ENCODE measurements at places on chromosomes 1 and 21.

DNA sequence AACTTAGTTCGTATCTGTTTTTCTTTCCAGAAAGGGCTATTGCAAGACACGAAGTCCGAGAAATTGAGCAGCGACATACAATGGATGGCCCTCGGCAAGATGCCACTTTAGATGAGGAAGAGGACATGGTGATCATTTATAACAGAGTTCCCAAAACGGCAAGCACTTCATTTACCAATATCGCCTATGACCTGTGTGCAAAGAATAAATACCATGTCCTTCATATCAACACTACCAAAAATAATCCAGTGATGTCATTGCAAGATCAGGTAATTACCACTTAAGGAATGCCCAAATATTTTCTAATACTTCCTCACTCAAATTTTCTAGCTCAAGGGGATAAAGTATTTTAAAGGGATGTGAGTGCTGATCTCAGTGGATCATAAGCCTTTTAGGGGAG lies 158.5 kb downstream of the HS2ST1 start:
- no peak for DNase-seq

- no peak for DNase-seq
These were observed 324.6 kb downstream of the CAMTA1 start for GRCh38 chr1:7109901-7110300.

GRCh38 chr1:61043010-61043820 lies 39.1 kb upstream of the NFIA start:
- DNase-seq, result peak; percentile 91

DNA sequence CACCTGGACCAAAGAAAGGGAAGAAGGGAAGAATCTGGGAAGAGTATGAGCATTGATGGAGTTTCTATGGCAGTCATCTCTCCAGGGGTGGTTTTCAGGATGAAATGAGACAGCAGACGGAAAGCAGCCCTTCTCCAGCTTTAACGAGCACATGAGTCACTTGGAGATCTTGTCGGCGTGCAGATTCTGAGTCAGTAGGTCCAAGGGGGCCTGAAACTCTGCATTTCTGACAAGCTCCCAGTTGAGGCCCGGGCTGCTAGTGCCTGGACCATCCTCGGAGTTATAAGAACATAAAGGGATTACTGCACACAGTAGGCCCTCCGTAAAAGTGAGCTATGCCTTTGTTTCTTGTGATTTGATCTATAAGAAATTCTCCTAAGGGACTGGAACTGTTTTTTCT lies 17.6 kb downstream of the HSPG2 start:
- DNase-seq, result no peak

DNA sequence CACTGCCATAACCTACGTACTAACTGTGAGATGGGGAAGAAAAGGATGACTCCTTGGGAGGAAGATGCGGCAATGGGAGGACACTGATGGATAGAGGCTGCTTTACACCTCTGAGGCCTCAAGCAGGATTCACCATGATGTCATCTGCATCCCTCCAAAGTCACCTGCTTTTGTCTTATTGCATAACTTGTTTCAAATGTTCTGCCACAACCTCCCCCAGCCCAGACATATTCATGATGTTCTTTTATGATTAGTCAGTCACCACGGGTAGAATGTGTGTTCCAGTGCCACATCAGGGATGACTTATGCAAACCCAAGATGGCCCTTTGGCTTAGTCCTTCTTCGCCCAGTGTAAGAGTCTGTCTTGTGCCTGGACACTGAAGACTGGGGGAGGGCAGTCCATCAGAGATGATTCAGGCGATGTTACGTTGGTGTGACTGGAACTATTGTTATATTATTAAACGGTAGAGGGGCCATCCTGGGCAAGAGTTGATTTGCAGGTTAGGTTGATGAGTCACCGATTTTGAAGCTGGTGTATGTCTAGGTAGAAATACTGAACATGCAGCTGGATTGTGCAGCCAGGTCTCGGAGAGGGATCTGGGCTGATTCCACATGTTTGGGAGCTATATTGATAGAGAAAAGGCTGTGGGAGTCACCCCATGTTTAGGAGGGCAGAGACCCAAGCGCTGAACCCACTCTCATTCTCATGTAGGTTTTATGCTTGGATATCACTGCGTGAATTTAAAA lies 32.6 kb downstream of the RYR2 start:
- no peak for DNase-seq

DNA sequence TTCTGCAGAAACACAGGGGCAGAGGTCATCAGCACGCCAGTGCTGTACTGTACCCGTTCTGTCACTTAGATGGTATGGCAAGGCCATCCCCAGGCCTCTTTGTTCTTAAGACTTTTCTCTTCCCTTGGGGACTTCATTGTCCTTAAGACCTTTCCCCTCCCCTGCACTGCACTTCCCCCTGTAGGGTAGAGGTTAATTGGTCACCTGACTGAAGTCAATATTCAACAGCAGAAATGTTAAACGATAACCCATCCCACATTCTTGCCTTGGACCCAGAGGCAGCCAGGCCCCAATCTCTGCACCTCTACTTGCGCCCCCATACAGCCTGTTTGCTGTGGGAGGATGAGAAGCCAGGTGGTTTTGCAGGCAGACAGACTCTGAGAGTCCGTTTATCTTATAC lies 10.2 kb downstream of the PHGDH start:
- DNase-seq, result no peak

DNA sequence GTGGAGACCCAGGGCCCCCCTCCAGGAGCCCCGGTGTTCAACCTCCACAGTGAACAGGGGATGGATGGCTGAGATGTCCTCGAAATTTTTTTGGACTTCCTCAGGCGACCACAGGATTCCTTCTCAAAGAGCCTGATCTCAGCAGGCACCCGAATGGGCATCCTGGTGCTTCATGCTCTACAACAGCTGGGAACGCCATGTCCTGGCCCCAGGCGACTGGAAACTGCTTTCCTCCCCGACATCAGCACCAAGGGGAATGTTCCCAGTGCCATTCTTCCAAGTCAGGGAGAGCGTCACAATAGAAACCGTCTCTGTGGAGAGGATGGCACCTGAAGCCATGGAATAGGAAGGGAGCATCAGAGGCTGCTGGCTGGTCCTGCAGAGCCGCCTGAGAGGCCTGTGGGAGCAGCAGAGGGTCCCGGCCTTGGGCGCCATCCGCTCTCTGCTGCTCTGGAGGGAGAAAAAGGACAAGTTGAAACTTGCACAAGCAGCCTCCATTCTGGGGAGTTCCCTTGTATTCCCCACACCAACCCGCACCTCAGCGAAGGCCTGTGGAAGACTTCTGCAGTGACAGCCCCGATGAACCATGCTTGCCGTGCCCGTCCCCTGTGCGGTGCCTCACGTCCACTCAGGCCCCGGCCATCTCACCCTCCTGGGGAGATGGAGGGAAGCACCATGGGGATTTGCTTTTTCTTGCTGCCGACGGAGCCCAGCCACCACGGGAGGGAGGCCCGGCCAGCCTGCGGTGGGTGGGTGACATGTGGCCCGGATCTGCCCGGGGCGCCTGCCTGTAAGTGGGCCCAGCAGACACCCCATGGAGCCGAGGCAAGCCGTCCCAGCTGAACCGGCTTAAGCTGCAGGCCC lies 2.3 kb upstream of the ADARB1 start:
- peak; percentile 42 for DNase-seq

GRCh38 chr1:12593621-12594066 lies 24.4 kb downstream of the DHRS3 start:
- DNase-seq, result no peak

DNA sequence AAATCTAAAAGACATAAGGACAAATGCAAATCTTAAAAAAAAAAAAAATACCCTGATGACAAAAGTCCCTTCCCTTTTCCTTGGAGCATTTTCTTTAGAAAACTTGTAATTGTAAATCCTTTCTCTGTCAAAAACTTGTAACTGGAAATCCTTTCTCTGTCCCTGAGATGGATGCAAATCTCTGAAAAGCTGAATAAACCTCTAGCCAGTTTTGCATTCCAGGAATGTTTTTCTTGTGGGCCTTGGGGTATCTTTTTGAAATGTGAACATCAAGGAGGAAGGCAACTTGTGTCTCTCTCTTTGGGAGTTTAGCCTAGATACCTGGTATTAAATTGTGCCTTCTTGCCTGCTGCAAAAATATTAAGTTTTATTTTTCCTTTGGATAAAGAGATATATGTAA lies 305.3 kb downstream of the KCNT2 start:
- DNase-seq, result no peak

DNA sequence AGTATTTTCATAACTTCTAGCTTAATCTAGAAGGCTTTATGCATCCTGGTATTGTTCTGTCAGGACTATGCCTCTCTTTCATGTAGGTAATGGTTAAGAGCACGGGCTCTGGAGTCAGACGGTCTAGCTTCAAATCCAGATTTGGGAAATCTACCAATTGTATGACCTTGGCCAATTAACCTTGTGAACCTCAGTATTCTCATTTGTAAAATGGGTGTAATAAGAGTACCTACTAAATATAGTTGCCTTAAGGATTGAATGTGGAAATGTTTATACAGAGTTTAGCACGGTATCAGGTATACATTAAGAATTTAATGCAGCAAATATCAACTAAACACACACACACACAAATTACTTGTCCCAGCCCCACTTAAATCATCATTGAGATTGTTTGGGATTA lies 97.3 kb upstream of the RAB3GAP2 start:
- no peak for DNase-seq

DNA sequence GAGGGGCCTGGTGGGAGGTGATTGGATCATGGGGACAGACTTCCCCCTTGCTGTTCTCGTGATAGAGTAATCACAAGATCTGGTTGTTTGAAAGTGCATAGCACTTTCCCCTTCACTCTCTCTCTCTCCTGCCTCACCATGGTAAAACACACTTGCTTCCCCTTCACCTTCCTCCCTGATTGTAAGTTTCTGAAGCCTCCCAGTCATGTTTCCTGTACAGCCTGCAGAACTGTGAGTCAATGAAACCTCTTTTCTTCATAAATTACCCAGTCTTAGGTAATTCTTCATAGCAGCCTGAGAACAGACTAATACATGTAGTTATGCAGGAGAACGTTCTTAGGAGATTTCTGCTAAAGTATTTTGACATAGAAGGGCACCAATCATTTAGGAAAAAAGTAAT lies 59.9 kb upstream of the FBXO28 start:
- DNase-seq, result no peak

DNA sequence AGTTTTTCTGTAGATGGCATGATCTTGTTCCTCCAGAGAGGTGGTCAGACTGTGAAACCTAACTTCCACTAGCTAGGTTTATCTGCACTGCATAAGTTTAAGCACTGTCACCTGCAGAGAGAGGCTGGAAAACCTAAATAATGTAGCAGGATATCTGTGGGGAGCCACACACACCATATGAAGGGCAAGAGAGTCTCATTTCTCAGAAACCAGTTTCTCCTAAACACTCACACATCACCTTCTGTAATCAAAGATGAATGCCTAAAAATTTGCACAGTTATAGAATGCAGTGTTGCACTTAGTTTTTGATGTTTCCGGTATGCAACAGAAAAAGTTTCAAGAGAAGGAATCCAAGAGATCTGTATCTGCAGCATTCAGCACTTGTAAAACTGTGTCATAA lies 654.6 kb downstream of the ADGRL2 start:
- DNase-seq, result no peak

- no peak for DNase-seq
These were observed 42.5 kb downstream of the OLFML2B start for GRCh38 chr1:161981126-161981525.

Data from retina (tissue), 1 donor.